ENCODE measurements at places on chromosomes 5 and 9.

- no peak overlapping the region for H3K27ac ChIP-seq
- H3K36me3 ChIP-seq: no peaks in the 10 kb centered on the region
- H3K27me3 ChIP-seq: no peaks in the 10 kb centered on the region
- no peaks in the 10 kb centered on the region for H3K4me1 ChIP-seq
- peak; percentile 30 for DNase-seq
- no peak overlapping the region for H3K4me3 ChIP-seq
Observed at GRCh38 chr9:19660019-19660418, 128.8 kb downstream of the SLC24A2 start.

DNA sequence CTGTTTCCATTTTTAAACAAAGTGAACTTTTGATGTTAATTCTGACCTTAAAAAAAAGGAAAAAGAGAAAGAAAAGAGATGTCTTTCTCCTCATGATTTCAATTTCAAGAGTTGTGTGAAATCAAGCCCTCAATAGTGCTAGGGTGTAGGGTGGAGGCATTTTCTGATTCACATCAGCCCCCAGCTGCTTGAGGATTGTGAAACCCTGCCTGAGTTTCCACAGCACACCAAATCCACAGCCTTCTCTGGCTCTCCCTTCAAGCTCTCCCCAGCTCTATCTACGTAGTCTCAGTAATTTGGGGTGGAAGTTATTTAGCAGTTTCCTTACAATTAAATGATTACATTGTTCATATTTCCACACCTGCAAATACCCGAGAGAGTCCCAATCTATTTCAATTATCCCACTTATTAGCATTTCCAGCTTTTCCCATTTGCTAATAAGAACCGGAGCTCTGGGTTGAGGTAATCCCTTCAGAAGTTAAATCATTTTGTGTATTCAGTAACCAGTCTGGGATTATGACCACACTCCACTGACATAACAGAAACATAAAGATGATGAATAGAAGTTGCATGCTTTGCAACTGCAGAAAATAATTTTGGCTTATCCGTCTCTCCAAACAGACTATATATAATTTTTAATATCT lies 54.9 kb downstream of the MTX3 start:
- no peaks in the 10 kb centered on the region for H3K36me3 ChIP-seq
- DNase-seq: peak; percentile 54
- no peak overlapping the region for H3K4me3 ChIP-seq
- no peak overlapping the region for H3K27ac ChIP-seq
- H3K27me3 ChIP-seq: no peaks in the 10 kb centered on the region
- no peaks in the 10 kb centered on the region for H3K4me1 ChIP-seq

DNA sequence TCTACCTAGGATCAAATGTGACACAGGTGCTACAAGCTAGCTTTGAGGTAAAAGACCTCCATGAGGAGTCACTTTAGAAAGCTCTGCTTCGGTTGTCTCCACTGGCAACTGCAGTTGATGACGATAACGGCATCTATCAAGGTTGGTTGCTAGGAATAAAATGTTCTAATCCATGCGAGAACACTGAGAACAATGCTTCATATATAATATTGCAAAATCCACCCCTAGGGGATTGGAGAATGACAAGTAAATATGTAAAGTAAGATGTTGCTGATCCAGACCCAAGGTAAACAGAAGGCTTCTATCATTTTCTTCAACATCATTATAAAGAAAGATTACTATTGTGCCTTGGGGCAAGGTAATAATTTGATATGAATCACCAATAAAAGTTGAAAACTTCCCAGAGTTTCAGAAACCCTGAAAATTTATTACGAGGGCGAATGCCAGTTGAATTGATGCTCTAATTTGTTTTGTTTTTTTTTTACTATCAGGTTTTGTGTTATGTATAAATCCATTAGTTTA lies 1003.4 kb downstream of the CDH18 start:
- no peak overlapping the region for H3K4me3 ChIP-seq
- DNase-seq: no peak
- H3K27ac ChIP-seq: no peak overlapping the region
- no peaks in the 10 kb centered on the region for H3K4me1 ChIP-seq

- no peak overlapping the region for H3K4me3 ChIP-seq
- peaks cover 24% of the 10 kb centered on the region for H3K4me1 ChIP-seq
- no peak overlapping the region for H3K27ac ChIP-seq
Observed at GRCh38 chr5:127352068-127352467, 61.5 kb downstream of the MEGF10 start.

DNA sequence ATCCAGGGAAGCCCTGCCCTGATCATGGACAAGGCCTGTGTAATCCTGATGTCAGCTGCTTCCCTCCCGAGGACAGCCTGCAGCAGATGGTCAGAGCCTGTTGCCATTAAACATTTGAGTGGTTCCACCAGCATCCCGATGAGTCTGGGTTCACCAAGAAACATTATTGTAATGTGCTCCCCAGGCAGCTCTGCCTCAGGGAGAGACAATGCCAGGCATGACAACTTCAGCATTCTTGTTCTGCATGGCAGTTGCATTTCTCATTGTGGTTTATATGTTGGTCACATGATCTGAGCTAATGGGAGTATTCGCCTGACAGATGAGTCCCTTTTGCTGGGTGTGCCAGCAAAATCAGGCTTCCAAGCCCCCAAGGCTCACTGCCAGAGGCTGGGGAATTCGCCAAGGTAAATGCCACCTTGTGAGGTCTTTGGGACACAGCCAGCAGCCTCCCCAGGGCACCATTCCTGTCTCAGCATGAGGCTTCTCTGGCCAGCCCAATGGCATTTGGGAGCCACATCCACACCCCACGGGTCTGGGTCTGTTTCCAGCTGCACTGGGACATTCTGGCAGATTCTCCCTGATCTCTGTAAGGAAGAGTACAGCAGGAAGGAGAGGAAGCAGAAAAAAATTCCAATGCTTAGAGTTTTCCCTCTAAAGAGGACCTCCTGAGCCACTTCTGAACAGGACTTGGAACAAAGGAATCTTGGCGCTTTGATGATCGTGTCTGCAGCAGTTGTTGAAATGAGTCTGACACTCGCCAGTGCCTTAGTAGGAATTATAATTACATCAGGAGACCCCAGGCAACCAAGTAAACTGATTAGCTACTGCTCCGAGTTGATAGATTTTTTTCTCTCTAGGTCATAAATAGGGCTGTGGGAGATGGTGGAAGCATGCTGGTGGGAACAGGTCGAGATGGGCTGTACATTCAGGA lies 18.7 kb downstream of the KCNIP1 start:
- H3K27ac ChIP-seq: peak overlapping the region; percentile 76
- peaks cover 2% of the 10 kb centered on the region for H3K27me3 ChIP-seq
- H3K4me3 ChIP-seq: no peak overlapping the region
- peaks cover 28% of the 10 kb centered on the region for H3K4me1 ChIP-seq
- DNase-seq: peak; percentile 74

- peak overlapping the region; percentile 77 for H3K4me3 ChIP-seq
- H3K27ac ChIP-seq: peak overlapping the region; percentile 51
- DNase-seq: no peak
- peaks cover 56% of the 10 kb centered on the region for H3K36me3 ChIP-seq
- no peaks in the 10 kb centered on the region for H3K27me3 ChIP-seq
Observed at GRCh38 chr9:133355881-133356357, 368 bp downstream of the SURF1 start.

- H3K4me1 ChIP-seq: no peaks in the 10 kb centered on the region
- no peak overlapping the region for H3K4me3 ChIP-seq
- DNase-seq: no peak
- H3K27ac ChIP-seq: no peak overlapping the region
- no peaks in the 10 kb centered on the region for H3K27me3 ChIP-seq
Observed at GRCh38 chr5:146089287-146089686, 16.1 kb downstream of the PLAC8L1 start.

GRCh38 chr5:130955041-130955440 lies 210.0 kb downstream of the HINT1 start:
- DNase-seq: no peak
- H3K4me3 ChIP-seq: no peak overlapping the region
- H3K27ac ChIP-seq: no peak overlapping the region
- no peaks in the 10 kb centered on the region for H3K36me3 ChIP-seq

GRCh38 chr5:118862596-118862995 lies 125.8 kb downstream of the DTWD2 start:
- no peak for DNase-seq
- no peak overlapping the region for H3K4me3 ChIP-seq
- no peak overlapping the region for H3K27ac ChIP-seq
- H3K4me1 ChIP-seq: no peaks in the 10 kb centered on the region

DNA sequence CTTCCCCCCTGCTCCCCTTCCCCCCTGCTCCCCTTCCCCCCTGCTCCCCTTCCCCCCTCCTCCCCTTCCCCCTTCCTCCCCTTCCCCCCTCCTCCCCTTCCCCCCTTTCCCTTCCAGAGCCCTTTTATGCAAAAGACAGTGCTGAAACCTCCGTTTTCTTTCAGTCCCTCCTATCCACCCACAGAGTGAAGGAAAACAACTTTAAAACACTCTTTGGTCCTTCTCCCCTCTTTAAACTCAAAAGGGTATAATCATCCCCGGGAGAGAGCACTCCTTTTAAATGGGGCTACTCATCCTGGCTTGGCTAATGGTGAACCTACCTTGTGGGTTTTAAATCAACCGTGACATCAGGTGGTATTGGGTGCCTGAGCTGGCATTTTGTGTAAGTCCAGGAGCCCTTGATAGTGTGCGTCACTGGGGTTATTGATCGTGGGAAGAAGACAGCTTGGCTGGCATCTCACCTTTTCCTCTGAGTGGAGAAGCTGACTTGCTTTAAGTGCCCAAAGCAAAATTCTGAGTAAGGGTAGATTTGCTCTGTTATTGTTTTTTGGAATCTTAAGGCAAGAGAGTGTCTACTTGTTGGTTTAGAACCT lies 2.7 kb downstream of the LARP1 start:
- peaks cover 28% of the 10 kb centered on the region for H3K4me1 ChIP-seq
- no peaks in the 10 kb centered on the region for H3K27me3 ChIP-seq
- H3K4me3 ChIP-seq: peak overlapping the region; percentile 7
- no peak for DNase-seq

DNA sequence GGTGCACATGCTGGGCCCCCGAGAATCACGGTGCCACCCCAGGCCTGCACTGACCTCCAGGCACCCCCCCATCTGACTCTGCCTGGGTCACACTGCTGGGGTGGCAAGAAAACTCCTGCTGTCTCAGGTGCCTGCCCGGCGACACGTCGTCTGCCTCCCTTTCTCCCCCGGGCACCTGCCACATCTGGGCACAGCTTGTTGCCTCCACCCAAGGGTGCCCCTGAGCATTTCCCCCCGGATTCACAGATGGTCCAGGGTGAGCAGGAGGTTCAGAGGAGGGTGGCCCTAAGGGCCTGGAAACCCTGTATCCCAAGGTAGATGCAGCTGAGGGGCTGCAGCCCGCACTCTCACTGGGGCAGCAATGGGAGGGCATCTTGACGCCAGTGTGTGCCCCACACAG lies 14.9 kb upstream of the QSOX2 start:
- H3K36me3 ChIP-seq: no peaks in the 10 kb centered on the region
- peaks cover 10% of the 10 kb centered on the region for H3K27me3 ChIP-seq
- H3K4me3 ChIP-seq: no peak overlapping the region
- peaks cover 14% of the 10 kb centered on the region for H3K4me1 ChIP-seq
- DNase-seq: no peak

- no peaks in the 10 kb centered on the region for H3K4me1 ChIP-seq
- H3K36me3 ChIP-seq: no peaks in the 10 kb centered on the region
- no peaks in the 10 kb centered on the region for H3K27me3 ChIP-seq
- no peak for DNase-seq
- no peak overlapping the region for H3K27ac ChIP-seq
Observed at GRCh38 chr9:99867536-99867935, 38.9 kb upstream of the STX17 start.

- H3K27me3 ChIP-seq: no peaks in the 10 kb centered on the region
- no peaks in the 10 kb centered on the region for H3K4me1 ChIP-seq
- H3K4me3 ChIP-seq: no peak overlapping the region
- no peak for DNase-seq
Observed at GRCh38 chr9:4262735-4263141, 37.1 kb downstream of the GLIS3 start.

DNA sequence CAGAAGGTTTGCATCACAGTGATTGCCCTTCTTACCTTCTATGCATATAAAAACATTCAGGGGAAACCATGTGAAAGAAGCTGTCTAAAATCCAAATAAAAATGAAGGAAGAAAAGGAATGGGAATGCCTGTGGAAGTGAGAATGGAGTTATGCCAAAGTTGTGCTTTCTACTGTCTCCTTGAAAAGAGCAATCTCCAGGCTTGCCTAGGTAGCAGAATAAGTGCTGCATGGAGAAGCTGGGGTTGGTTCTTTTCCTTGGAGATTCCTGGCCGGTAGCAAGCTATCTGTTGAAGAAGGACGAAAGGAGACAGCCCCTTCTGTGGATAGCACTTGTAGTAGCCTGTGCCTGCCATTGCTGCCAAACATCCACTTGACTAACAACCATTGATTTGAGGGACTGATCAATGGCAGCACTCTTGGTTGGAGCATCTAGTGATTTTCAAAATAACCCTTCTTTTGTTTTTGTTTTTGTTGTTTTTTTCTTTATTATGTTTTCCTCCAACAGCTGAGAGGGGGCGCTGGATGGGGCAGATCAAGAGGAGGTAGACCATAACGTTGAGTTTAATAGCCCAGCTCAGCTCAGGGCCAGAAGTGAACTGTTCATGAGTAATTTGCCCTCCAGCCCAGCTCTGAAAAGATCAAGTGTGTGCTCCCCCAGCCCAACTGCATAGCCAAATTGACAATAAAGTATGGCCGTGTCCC lies 1.6 kb downstream of the PLCXD3 start:
- peaks cover 6% of the 10 kb centered on the region for H3K4me1 ChIP-seq
- H3K27ac ChIP-seq: no peak overlapping the region
- peaks cover 25% of the 10 kb centered on the region for H3K27me3 ChIP-seq
- no peak for DNase-seq
- no peak overlapping the region for H3K4me3 ChIP-seq

- DNase-seq: no peak
- H3K4me3 ChIP-seq: no peak overlapping the region
- no peak overlapping the region for H3K27ac ChIP-seq
- H3K36me3 ChIP-seq: peaks cover 74% of the 10 kb centered on the region
- H3K4me1 ChIP-seq: no peaks in the 10 kb centered on the region
Observed at GRCh38 chr9:92640398-92641091, 29.4 kb downstream of the IPPK start.

GRCh38 chr5:150295172-150295634 lies 5.6 kb upstream of the CAMK2A start:
- H3K36me3 ChIP-seq: peaks cover 6% of the 10 kb centered on the region
- H3K27ac ChIP-seq: no peak overlapping the region
- peaks cover 5% of the 10 kb centered on the region for H3K27me3 ChIP-seq
- H3K4me1 ChIP-seq: peaks cover 28% of the 10 kb centered on the region
- no peak overlapping the region for H3K4me3 ChIP-seq

DNA sequence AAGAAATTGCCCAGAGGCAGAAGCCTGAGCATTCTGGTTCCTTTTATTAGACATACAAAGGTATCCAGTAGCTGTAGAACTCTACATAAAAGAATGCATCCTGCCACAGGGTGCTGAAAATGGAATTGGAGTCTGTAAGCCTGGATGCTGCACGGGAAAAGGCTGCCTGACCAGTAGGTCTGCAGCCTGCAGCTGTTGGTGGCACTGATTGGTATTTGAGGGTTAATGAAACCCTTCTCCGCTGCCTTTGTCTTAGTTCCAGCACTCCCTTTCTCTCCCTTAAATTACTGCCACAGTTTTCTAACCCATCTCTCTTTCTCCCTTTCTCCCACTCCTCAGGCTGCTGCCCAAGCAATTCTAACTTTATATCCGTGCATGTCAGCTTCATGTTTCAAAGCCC lies 64.7 kb downstream of the BRINP1 start:
- no peaks in the 10 kb centered on the region for H3K27me3 ChIP-seq
- H3K4me1 ChIP-seq: no peaks in the 10 kb centered on the region
- no peak overlapping the region for H3K27ac ChIP-seq
- H3K36me3 ChIP-seq: no peaks in the 10 kb centered on the region

GRCh38 chr9:29213417-29214153 lies 1640.3 kb upstream of the C9orf72 start:
- H3K27me3 ChIP-seq: peaks cover 40% of the 10 kb centered on the region
- DNase-seq: peak; percentile 40
- peak within 1 kb of the TSS; percentile 49 for H3K4me3 ChIP-seq
- H3K36me3 ChIP-seq: no peaks in the 10 kb centered on the region
- peaks cover 20% of the 10 kb centered on the region for H3K4me1 ChIP-seq
- no peak within 1 kb of the TSS for H3K27ac ChIP-seq
